Left ventricle myocardium superior (tissue), 1 donor: ENCODE measurements at places on chromosomes 5 and 9. TPM values are rescaled to one million over a fixed set of nuclear protein-coding genes. Genes with fewer than 3 reads are reported as not detected.
A peak's percentile ranks its signal among the peaks of the same experiment; 100 is the strongest.

The LHX6 gene
- total RNA-seq = 8.0 TPM

The DIMT1 gene
- total RNA-seq = 18.8 TPM

The FAM78A gene
- total RNA-seq = 69.1 TPM

The TNC gene
- 2.5 TPM for total RNA-seq

The GAS1 gene
- total RNA-seq = 19.7 TPM

The MARCOL gene
- total RNA-seq = not detected

The TMC1 gene
- total RNA-seq = not detected

The COL23A1 gene
- 20.4 TPM for total RNA-seq

The SLC6A19 gene
- not detected for total RNA-seq

The GNAQ gene
- 13.7 TPM for total RNA-seq

The ABCA1 gene
- total RNA-seq = 13.0 TPM

The PCA3 gene
- total RNA-seq = not detected

The SLCO6A1 gene
- not detected for total RNA-seq

The PCDHGC3 gene
- total RNA-seq = 13.4 TPM

The PCDHGA10 gene
- total RNA-seq = 5.3 TPM

The IFNA2 gene
- not detected for total RNA-seq

GRCh38 chr9:80649001-80649420, 1040.3 kb downstream of the TLE1 start:
- no peak for DNase-seq

DNA sequence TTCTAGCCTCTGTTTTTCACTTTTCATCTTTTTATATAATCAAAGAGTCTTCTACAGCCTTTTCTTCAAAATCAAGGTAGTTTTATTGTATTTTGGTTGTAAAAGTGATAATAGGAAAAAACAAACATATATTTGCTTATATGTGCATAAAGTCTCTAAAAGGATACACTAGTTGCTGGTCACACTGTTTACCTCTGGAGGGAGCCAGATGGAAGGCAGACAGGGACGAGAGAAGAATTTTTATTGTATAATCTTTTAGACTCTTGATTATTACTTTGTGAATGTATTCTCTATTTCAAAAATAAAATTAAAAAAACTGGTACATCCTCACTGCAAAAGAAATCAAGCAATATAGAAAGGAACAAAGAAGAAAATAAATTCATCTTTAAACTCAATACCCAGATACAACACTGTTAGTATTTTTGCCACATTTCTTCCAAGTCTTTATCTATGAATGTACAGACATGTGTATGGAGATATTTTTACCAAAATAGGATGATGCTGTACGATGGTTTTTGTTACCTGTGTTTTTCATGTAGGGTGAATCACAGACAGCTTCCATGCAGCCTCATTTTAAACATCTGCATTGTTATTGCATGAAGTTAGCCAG, 6.1 kb upstream of the RNF183 start:
- DNase-seq = no peak

- DNase-seq = no peak
These were observed 105.5 kb upstream of the SPATA31C2 start for GRCh38 chr9:88243736-88244135.

DNA sequence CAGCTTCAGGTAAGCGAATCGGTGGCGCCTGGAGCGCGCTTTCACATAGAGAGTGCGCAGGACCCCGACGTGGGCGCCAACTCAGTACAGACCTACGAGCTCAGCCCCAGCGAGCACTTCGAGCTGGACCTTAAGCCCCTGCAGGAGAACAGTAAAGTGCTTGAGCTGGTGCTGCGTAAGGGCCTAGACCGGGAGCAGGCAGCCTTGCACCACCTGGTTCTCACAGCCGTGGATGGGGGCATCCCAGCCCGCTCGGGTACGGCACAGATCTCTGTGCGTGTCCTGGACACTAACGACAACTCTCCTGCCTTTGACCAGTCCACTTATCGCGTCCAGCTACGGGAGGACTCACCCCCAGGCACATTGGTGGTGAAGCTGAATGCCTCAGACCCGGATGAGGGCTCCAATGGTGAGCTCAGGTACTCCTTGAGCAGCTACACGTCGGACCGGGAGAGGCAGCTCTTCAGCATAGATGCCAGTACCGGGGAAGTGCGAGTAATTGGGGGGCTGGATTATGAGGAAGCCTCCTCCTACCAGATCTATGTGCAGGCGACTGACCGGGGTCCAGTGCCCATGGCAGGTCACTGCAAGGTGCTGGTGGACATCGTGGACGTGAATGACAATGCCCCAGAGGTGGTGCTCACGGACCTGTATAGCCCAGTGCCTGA, 1.1 kb downstream of the PCDHAC2 start:
- DNase-seq = no peak

DNA sequence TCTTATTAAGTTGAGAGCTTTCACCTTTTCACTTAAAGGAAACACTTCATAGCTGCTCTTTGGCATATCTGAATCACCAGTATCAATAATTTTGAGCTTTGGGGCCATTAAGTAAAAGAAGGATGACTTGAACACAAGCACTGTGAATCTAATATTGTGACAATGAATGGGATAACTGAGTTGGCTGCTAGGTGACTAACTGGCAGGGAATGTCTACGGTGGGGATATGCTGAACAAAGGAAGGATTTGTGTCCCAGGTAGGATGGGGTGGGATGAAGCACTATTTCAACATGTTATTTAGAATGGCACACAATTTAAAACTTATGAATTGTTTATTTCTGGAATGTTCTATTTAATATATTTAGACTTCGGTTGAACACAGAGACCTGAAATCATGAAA, 123.6 kb downstream of the TEX10 start:
- no peak for DNase-seq

- no peak for DNase-seq
These were observed 179.8 kb downstream of the FGF1 start for GRCh38 chr5:142506046-142506445.

DNA sequence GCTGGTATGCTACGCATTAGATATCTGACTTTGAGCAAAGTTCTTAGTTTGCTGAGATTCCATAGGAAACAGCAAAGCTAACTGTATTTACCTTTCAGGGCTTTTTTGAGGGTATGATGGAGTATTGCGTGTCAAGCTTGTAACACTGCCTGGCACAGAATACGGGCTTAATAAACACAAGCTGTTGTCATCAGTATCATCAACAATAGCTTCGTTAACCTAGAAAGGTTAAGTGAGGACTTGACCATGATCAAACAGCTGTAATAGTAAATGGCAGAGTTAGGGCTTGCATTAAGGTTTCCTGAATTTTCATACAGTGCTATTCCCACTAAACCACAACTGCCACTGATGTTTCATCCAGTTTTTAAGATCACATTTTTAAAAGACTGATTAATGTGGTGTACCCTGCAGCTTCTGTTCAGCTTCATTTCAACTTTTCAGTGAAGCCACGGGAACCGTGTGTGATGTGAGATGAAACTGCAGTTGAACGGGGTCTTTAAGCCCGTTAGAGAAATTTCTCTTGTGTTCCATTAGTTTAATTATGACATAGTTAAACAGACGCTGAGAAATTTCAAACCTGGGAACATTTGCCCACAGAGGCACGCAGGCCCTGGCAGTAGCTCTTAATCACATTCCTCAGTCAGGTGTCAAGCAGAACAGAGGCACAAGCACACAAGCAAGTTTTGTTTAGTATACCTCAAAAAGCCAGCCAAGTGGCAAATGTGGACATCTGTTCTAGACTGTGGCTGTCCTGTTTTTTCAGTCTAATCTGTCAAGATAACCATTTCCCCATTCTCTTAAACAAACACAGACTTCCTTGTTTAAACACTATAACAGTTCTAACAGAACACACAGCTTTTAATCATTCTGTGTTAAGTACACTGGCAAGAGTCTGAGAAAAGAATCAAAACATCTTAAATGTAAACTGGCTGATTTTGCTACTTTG, 147.1 kb downstream of the ZNF608 start:
- DNase-seq = no peak

- DNase-seq = peak; percentile 37
These were observed 36.7 kb downstream of the FAXDC2 start for GRCh38 chr5:154813736-154814135.

GRCh38 chr9:135516132-135516860, 4.9 kb upstream of the LCN1 start:
- no peak for DNase-seq

DNA sequence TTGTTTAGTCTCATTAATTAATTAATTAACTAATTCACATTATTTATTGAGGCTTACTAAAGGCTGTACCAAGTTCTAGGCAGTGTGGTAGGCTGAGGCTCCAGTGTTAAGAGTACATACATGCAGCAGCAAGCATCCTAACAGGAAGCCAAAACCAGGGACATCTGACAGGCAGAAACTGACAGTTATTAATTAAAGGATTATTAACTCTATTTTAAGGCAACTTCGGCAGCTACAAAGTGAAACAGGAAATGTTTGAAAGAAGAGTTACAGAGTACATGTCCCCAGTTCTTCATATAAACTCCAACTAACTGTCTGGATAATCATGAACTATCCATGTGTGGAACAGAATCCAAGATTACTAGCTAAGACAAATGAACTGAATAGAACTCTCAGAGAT, 39.3 kb upstream of the GABRB2 start:
- no peak for DNase-seq

GRCh38 chr9:137632230-137633161, 13.7 kb downstream of the EHMT1 start:
- DNase-seq = no peak

DNA sequence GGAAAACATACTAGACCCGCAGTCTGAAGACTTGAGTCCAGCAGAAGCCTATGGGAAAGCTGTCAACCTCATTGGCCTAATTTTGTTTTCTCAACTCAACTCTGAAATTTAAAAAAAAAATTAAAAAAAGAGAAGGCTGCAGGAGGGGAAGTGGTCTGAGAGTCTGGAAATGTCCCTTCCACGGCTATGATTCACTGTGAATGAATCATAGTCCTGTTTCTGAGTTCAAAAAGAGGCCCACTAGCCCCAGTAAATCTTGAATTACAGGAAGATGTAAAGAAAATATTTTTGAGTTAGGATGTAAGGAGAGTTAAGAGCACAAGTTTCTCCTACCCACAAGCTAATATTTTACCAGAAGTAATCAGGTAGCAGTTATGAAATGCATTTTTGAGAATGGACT, 565.5 kb upstream of the DMAC1 start:
- no peak for DNase-seq

DNA sequence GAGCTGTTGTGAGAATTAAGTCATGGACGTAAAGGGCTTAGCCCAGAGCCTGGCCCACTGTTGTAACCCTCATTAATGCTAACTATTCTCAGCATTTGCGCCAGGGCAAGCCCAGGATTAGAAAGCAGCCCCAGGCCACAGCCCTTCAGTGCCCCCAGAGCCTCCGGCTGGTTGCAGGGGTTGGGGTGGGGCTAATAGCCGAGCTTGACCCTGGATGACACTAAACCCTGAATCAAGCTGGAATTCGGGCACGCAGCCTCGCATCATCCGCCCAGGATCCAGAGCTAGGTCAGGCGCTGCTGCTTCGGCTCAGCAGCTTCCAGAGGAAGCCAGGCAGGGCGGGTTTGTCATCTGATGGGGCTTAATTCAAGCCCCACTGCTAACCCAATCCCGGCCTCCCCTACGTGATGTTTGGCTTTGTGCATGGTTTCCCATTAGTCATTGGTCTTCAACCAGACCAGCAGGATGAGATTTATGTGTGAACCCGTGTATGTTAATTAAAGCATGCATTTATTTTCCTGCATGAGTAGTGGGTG, 1.2 kb upstream of the MEGF9 start:
- DNase-seq = peak; percentile 66

GRCh38 chr5:139104577-139105276, 93.4 kb downstream of the SIL1 start:
- peak; percentile 67 for DNase-seq

- peak; percentile 65 for DNase-seq
These were observed 87.3 kb upstream of the SLC44A1 start for GRCh38 chr9:105157171-105157583.

GRCh38 chr5:69043655-69043996, 50.2 kb upstream of the SLC30A5 start:
- DNase-seq = no peak

DNA sequence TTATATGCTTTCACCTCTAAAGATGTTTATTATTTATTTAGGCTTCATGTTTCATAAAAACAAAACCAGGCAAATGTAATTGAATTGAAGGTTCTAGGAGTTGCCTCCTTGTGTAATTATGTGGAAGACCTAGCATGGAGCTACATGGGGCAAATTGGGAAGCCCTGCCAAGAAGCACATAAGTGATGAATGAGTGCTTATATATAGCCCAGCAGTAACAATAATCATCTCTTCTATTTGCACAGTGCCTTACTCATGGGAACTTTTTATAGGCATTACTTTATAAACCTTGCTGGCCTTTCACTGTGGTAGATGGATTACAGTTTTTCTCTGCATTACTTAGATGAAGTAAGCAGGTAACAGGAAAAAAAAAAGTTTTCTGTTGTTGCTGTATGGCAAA, 40.0 kb upstream of the GRAMD2B start:
- no peak for DNase-seq

GRCh38 chr9:7906783-7907550, 107.4 kb upstream of the DMAC1 start:
- no peak for DNase-seq

DNA sequence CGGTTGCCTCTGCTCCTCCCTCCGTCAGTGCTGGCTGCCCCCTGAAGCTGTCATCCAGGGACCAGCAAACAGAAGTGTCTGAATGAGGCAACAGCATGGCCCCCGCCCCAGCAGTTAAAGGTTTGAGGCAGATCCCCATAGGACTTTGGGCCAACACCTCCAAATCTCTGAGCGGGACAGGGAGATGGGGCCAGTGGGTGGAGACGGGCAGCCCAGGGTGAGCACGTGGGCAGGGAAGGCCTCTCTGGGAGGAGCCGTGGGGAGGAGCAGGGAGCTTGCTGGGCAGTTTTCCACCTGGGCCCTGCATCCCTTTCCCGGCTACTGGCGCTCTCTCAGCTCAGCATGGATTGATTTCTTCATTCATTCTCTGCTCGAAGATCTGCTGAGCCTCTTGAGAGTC, 39.1 kb upstream of the NOTCH1 start:
- DNase-seq = peak; percentile 50

DNA sequence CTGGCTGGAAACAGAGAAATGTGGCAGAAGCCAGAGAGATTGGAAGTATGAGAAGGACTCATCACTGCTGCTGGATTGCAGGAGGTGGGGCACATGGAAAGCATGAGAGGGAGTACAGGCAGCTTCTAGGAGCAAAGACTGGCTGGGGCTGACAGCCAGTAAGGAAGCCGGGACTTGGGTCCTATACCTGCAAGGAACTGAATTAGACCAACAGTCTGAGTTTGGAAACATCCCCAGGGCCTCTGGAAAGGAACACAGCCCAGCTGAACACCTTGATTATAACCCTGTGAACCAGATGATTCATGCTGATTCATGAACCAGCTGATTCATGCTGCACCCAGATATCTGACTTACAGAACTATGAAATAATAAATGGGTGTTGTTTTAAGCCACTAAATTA, 93.4 kb downstream of the OSTF1 start:
- no peak for DNase-seq

DNA sequence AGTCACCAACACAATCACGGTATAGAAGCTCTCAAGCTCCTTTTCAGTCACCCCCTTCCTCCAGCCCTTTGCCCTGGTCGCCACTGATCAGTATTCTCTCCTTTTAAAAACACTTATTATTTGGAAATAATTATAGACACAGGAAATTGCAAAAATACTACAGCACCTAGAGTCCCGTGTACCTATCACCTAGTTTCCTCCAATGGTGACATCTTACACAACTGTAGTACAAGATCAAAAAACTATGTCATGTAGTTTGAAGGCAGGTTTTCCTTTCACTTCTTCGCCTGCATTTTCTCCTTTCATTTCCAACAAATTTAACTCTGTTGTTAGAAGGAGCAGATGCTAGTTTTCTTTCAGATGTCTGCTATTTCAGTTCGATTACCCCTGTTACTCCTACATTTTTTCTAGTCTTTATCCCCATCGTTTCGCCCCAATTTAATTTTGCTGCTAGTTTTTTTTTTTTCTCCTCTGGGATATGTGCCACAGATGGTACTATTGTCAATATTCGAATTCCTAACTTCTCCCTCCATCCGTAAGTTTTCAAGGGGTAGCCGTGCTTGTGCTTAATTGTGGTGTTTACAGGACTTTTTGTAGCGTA, 612 bp upstream of the ATG10 start:
- no peak for DNase-seq
